Thyroid gland (tissue), 4 donors: ENCODE measurements at places on chromosomes 12 and 14.

DNA sequence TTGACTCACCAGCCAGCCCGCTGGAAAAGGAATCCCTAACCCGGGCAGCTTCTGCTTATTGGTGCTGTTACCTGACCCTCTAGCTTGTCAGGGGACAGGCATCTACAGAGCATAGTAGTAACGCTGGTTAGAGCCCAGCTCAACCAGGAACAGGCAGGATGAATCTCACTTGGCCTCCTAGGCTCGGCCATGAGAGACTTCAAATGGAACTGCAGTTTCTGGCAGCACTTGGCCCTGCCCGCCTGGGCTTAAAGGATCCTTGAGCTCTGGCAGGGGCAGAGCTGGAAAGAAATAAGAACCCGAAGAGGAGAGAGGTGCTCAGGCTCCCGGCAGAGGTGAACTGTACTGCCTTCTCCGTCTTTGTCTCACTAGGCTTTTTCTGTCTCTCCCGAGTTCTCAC is 2.3 kb upstream of the LHX5 start:
- no peaks in the 10 kb centered on the region for H3K4me1 ChIP-seq
- H3K4me3 ChIP-seq = no peak overlapping the region
- no peak overlapping the region for H3K27ac ChIP-seq
- peaks cover 27% of the 10 kb centered on the region for H3K27me3 ChIP-seq
- no peak for DNase-seq

DNA sequence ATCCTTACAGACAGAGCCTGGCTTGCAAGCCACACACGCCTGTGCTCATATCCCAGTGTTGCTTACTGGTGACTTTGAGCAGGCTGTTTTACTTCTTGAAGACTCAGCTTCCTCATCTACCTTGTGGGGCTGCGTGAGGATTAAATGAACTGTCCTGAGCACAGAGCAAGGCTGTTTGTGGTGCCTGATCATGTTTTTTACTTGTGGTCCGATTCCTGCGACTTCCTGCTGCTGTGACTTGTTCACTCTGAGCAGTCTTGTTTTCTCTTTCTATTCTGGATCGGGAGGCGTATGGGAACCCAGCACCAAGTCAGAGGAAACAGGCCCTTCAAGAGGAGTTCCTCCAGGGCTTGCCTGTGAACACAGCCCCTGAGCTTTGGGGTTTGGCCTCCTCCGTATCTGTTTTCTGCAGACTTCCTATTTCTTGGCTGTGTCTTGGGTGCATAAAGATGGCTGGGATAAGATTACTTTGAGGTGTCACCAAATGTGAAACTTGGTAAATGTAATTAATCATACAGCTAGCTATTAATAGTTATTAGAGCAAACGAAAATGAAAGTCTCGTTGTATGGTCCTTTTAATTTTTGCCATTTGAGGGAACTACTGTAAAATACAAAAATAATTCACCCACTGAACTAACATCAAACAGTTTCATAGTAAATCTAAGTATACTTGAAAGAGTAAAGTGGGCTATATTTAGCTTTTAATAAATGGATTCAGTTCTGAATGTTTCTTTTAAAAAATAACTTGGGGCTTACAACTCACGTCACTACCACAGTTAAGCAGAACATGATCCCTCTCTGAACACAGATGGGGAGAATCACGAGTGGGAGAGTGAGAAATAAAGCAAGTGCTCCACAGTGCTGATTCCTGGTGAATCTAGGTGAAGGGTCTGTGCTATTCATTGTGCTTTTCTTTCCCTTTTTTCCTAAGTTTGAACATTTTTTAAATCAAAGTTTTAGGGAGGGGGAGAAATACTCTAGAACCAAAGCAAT is 251.5 kb downstream of the FOXN3 start:
- H3K4me1 ChIP-seq = peaks cover 5% of the 10 kb centered on the region
- no peak for DNase-seq
- H3K27me3 ChIP-seq = no peaks in the 10 kb centered on the region
- peaks cover 4% of the 10 kb centered on the region for H3K36me3 ChIP-seq
- no peak overlapping the region for H3K27ac ChIP-seq

DNA sequence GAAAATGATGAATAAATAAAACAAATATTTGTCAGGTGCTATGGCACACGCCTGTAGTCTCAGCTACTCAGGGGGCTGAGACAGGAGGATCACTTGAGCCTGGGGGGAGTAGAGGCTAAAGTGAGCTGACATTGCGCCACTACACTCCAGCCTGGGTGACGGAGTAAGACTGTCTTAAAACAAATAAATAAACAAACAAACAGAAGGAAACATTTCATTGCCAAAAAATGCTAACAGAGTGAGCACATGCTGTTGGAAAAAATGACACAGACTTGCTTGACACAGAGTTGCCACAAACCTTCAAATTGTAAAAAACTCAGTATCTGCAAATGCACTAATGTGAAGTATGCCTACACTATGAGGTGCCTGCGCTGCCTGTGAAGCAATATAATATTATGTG is 50.8 kb upstream of the AP4S1 start:
- peaks cover 8% of the 10 kb centered on the region for H3K4me1 ChIP-seq
- H3K27me3 ChIP-seq = no peaks in the 10 kb centered on the region
- no peak overlapping the region for H3K27ac ChIP-seq
- no peaks in the 10 kb centered on the region for H3K36me3 ChIP-seq

GRCh38 chr12:53100466-53101151 is 2.7 kb upstream of the SOAT2 start:
- peaks cover 13% of the 10 kb centered on the region for H3K4me1 ChIP-seq
- no peak overlapping the region for H3K4me3 ChIP-seq
- no peaks in the 10 kb centered on the region for H3K27me3 ChIP-seq
- H3K27ac ChIP-seq = no peak overlapping the region

DNA sequence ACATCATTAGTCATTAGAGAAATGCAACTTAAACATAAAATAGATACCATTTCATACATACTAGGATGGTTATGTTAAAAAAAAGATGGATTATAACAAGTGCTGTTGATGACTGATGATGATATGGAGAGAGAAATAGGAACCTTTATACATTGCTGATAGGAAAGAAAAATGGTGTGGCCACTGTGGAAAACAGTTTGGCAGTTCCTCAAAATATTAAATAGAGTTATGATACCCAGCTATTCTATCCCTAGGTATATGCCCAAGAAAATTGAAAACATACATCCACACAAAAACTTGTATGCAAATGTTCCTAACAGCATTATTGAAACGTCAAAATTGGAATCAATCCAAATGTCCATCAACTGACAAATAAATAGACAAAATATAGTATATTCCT is 170.1 kb downstream of the ADAMTS20 start:
- no peak overlapping the region for H3K4me3 ChIP-seq
- H3K27me3 ChIP-seq = no peaks in the 10 kb centered on the region
- no peaks in the 10 kb centered on the region for H3K36me3 ChIP-seq
- DNase-seq = no peak

DNA sequence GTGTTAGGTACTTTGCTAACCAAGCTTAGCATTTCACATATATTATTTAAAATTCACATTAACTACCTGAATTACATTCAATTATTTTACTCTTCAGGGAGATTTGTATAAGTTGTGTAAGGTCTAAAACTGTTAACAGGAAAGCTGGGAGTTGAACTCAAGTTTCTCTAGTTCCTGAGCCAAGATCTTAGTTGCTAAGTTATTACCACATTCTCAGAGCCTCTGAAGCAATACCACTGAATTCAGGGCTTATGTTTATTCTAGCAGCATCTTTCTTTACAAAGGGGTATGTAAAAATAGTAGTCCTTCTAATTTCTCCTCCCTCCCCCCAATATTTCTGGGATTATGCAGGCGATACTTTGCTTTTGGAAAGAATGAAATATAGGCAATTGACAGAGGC is 786.8 kb downstream of the DIO2 start:
- H3K27ac ChIP-seq = no peak overlapping the region
- H3K27me3 ChIP-seq = no peaks in the 10 kb centered on the region
- no peaks in the 10 kb centered on the region for H3K4me1 ChIP-seq
- no peak for DNase-seq
- no peaks in the 10 kb centered on the region for H3K36me3 ChIP-seq

- H3K27ac ChIP-seq = no peak overlapping the region
- no peak overlapping the region for H3K4me3 ChIP-seq
- no peak for DNase-seq
- no peaks in the 10 kb centered on the region for H3K4me1 ChIP-seq
These were observed 137.5 kb downstream of the DYRK2 start for GRCh38 chr12:67786086-67786485.

- H3K27ac ChIP-seq = no peak overlapping the region
- no peaks in the 10 kb centered on the region for H3K27me3 ChIP-seq
- no peak for DNase-seq
- no peak overlapping the region for H3K4me3 ChIP-seq
These were observed 69.7 kb upstream of the SLC38A2 start for GRCh38 chr12:46442239-46442638.

DNA sequence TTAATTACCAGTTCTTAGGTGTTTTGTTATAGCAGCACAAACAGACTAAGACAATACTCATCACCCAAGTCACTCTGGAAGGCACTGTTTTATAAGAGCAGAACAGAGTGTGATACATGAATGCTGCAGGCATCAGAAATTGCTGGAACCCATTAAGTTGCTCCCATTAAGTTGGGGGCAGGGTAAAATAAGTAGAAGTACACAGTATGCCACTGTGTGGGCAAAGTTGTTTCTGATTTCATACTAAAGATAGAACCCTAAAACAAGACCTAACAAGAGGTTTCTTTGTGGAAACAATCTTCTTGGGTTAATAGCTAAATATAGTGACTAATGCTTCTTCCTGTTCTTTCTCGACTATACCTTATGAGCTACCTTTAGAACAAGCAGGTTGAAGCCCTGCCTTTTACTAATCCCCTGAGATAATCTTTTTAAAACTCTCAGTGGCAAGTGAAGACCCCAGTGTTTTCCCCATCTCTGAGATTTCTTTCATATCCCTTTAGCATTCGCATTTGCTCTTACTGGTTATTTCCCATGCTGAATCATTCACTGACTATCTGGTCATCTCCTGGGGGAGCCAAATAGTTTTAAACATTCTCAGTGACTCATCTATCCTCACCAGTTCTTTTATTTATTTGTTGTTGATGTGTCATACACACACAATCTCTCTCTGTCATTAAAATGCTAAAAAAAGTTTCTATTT is 52.3 kb downstream of the SOCS2 start:
- no peaks in the 10 kb centered on the region for H3K27me3 ChIP-seq
- H3K4me1 ChIP-seq = no peaks in the 10 kb centered on the region
- peak overlapping the region; percentile 26 for H3K27ac ChIP-seq
- H3K36me3 ChIP-seq = no peaks in the 10 kb centered on the region
- DNase-seq = no peak
- no peak overlapping the region for H3K4me3 ChIP-seq

GRCh38 chr14:78967111-78967809 is 797.1 kb downstream of the NRXN3 start:
- H3K36me3 ChIP-seq = no peaks in the 10 kb centered on the region
- no peaks in the 10 kb centered on the region for H3K27me3 ChIP-seq
- no peaks in the 10 kb centered on the region for H3K4me1 ChIP-seq
- DNase-seq = no peak
- H3K4me3 ChIP-seq = no peak overlapping the region
- no peak overlapping the region for H3K27ac ChIP-seq

DNA sequence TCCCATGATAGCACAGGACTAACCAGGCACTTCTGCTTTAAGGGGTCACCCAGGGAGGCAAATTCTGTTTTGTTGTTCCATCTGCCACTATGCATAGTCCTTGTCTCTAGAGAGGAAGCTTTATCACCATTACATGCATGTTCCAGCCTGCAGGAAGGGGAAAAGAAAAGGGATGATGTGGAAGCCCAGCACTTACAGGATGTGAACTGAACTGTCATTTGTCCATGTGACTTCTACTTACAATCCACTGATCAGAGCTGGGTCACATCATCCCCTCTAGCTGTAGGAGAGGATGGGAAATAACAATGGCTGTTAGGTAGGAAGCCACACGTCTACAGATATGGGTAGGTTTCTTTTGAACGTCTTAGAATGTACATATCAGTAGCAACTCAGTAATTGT is 203.1 kb downstream of the PTPRO start:
- H3K36me3 ChIP-seq = no peaks in the 10 kb centered on the region
- no peaks in the 10 kb centered on the region for H3K27me3 ChIP-seq
- no peak overlapping the region for H3K4me3 ChIP-seq
- DNase-seq = no peak
